Fibroblast of the conjunctiva (primary cell): ENCODE measurements at places on chromosomes 3 and 15.

GRCh38 chr3:88369767-88370166 lies 220.0 kb downstream of the C3orf38 start:
- no peak for DNase-seq

GRCh38 chr3:42376344-42376798 lies 34.0 kb downstream of the LYZL4 start:
- DNase-seq, result peak; percentile 65

- DNase-seq, result no peak
Observed at GRCh38 chr3:168511428-168512014, 415.8 kb upstream of the GOLIM4 start.

- no peak for DNase-seq
Observed at GRCh38 chr3:183244219-183244618, 8.8 kb upstream of the B3GNT5 start.

- DNase-seq, result no peak
Observed at GRCh38 chr15:101207867-101208288, 44.0 kb downstream of the CHSY1 start.

DNA sequence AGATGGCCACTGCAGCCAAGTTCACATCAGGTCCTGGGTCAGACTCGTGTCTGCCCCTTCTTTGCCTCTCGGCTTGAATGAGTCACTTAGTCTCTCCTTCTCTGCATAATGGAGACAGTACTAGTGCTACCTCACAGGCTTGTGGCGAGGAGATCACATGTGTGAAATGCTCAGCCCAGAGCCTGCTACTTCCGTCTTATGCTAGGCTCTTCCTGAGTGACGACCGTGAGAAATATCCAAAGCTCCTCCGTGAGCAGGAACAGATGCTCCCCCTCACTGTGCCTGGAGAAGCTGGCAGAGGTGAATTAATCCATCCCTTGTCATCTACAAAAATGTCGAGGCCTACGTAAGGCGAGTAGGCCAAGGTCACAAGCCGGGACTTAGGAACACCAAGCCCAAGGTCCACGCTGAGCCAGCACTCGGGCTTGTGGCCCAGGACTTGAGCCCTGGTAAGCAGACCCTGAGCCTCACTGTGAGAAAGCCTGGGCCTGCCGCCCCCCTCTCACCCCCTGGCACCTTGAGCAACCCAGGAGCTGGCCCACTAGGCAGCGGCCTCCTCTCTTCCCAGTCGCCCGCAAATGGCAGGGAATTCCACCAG lies 17.9 kb downstream of the PAK6 start:
- DNase-seq, result no peak

- no peak for DNase-seq
Observed at GRCh38 chr3:59981377-59981776, 931.6 kb upstream of the CFAP20DC start.

- DNase-seq, result no peak
Observed at GRCh38 chr3:3627114-3627513, 172.1 kb upstream of the LRRN1 start.

- no peak for DNase-seq
Observed at GRCh38 chr3:169613895-169614294, 49.6 kb downstream of the MECOM start.

DNA sequence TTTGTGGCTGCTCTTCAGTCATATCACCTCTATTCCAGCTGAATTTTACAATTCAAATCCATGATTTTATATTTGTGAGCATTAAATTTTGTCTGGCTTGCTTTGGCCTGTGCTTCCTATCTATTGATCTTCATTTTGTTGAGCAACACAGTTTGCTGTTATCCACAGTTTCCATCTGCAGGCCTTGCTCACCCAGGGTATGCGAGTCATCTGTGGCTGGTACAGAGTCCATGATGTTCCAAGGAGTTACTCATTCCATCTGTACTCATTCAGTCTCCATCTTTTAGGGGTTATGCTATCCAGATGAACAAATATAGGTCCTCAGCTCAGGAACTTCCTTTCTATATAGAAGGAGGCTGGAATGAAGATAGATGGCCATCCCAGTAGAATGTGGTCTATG lies 70.1 kb upstream of the CCK start:
- DNase-seq, result no peak

DNA sequence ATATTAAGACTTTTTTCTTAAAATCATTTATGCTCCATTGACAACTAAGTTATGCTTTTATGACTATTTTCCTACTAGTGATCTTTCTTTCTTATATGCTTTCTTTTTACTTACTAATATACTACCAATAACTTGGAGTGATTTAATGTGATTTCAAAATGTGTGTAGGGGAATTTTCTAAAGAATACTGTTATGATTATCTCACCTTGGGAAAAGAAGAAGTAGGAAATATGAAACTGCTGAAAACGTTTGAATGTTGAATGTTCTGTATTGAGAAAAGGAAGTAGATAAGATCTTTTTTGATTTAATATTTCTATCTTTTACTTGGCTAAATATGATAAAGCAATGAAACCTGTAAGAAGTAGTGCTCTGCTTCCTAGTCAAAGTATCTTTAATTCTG lies 7.8 kb upstream of the CD200R1 start:
- no peak for DNase-seq

- DNase-seq, result no peak
Observed at GRCh38 chr3:22734207-22734606, 468.9 kb upstream of the UBE2E2 start.

DNA sequence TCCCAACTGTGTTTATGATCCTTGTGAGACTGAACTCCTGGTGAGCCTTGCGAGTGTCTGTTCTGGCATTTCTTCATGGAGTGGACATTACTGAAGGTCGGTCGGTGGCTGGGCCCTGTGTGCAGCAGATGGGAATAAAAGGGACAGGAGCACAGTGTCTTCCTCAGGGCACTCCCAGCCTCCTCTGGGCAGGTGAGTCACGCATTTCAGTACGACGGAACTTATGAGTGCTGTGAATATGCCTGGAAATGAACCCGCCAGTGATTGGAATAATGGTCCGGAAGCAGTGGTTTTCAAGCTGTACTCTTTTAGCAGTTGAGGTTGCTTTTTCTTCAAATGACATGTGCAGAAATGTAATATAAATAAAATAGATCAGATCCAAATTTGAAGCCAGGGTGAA lies 55.1 kb downstream of the LARS2 start:
- no peak for DNase-seq

DNA sequence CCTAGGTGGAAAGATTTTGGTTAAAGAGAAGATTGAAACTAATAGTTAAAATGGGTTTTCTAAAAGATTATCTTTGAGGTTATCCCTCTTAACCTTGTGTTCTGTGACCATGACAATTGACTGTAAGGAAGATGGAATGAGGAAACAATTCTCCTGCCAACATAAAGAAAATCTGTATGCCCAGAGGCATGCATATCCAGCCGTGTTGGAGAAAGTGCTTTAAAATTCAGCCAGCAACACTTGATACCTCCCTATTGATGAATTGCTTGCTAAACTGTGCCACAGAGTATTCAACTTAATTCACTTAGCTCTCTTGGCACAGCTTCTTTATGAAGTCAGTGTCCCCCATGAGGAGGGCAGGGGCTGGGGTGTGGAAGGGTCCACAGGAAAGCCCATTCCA lies 203.5 kb downstream of the UBE2E2 start:
- DNase-seq, result peak; percentile 12

DNA sequence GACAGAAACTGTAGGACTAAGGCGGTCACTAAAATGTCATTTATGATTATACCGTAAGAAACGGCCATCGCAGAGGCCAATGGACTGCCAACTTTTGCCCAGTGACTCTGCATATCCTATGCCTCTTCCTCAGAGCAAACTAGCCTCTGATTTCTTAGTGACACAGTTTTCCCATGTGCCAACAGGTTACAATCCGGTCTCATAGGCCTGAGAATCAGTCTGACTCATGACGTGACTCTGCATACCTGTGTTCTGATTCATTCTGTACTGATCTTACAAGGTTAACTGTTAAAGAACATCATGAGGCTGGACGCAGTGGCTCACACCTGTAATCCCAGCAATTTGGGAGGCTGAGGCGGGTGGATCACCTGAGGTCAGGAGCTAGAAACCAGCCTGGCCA lies 17.8 kb downstream of the RUBCN start:
- DNase-seq, result peak; percentile 13

GRCh38 chr3:134449277-134449676 lies 36.5 kb downstream of the ANAPC13 start:
- no peak for DNase-seq

GRCh38 chr3:98343647-98344507 lies 9.8 kb upstream of the OR5K4 start:
- DNase-seq, result no peak

DNA sequence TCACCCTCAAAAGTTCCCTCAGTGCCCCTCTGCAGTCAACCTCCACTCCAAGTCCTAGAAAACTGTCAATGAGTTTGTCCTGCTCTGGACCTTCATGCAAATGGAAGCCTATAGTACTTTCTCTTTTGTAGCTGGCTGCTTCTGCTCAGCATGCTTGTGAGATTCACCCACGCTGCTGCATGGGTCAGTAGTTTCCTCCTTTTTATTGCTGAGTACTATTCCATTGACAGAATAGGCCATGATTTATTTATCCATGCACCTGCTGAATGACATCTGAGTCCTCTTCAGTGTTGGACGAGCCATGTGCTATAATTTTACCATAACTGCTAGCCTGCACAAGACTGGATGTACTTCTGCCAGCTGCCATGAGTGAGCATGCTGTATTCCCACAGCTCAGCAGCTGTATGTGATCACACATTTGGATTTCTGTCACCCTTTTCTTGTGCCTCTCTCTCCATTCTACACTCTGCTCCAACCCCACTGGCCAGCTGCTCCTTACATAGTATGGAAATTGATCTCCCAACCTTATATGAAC lies 26.3 kb downstream of the CDCP1 start:
- DNase-seq, result no peak

DNA sequence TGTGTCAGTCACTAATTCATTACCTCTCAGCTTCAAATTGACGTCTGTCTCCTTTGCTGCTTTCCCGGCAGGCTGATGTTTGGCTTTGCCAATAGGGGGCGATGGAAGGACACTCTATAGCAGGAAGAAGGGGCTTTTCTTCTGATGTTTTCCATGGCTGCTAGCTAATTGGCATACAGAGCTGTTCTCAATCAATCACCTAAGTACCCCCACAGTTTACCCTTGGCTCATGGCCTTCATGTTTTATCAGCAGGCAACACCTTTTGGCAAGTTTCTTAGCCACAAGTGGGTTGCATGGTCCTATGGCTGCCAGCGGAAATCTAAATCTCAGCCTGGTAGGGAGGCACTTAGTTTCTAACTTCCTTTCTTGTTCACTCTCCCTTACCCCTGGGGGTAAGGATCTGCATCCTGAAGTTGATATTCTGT lies 45.0 kb downstream of the ESYT3 start:
- DNase-seq, result peak; percentile 27

GRCh38 chr3:106288781-106289180 lies 420.0 kb upstream of the CBLB start:
- DNase-seq, result no peak

DNA sequence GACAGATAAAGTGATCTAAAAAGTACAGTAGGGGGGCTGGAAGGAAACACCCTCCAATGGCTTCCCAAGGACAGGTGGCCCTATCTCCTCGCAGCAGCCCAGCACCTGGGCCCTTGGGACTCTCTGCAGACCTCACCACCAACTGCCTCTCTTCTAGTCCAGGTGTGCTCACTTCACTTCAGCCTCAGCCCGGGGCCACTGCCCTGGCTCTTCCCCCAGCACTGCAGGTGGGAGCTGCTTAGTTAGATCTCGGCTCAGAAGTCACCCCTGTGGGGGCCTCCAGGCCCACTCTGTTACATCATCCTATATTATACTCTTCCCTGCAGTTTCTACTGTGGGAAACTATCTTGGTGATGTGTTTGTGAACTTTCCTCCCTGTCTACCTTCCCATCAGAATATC lies 2.0 kb downstream of the KLF15 start:
- no peak for DNase-seq

GRCh38 chr15:97014001-97014400 lies 683.5 kb downstream of the NR2F2 start:
- peak; percentile 9 for DNase-seq

DNA sequence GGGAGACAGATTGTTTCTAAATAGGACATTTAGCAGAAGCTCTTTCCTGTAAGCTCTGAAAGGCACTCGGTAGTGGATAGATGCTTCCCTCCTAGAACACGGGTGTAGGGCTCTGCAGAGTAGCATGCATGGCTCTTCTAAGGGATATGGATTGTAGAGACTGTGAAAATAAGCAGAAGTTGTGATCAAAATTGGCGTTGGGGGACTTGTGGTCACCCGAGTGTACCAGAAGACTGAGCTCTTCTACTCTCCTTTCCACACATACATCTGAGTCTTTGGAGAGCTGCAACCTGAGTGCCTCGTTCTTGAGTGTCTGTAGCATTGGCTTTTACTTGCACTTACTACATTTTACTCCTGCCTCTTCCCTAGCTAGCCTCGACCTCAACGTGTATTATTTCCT lies 197.7 kb downstream of the LPP start:
- DNase-seq, result no peak

- DNase-seq, result no peak
Observed at GRCh38 chr3:99624496-99625236, 13.7 kb upstream of the COL8A1 start.

DNA sequence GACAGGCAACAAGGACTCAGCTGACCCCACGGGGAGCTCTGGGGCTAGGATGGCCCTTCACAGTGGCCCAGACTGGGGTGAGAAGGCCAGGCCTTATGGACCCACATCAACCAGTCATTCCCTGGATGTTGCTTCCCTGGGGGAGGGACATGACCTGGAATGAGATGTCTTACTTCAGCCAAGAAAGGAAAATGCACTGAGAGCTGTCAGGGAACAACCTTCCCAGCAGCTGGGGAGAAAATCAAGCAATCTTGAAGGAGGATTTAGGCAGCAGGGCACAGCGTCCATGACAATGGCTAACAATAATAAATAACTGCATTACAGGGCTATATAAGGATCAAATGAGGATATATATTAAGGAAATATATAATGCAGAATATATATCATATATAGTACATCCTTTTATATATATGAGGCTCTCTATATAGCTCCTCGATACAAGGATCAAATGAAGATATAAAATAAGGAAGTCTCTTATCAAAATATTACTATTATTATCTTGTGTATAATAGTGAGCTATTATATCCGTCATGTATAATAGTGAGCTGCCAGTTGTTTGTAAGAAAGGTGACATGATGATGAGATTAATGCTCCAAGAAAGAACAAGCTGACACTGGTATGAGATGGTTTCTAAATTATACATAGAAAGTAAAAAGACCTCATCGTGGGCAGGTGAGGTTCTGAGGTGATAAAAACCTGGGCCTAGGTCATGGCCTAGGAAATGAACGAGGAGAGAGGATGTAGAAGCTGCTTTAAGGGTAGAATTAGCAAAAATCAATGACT lies 117.8 kb upstream of the LIPC start:
- no peak for DNase-seq

GRCh38 chr15:70259028-70259424 lies 161.3 kb upstream of the TLE3 start:
- DNase-seq, result peak; percentile 16

GRCh38 chr3:147729641-147730040 lies 320.5 kb downstream of the ZIC1 start:
- no peak for DNase-seq

DNA sequence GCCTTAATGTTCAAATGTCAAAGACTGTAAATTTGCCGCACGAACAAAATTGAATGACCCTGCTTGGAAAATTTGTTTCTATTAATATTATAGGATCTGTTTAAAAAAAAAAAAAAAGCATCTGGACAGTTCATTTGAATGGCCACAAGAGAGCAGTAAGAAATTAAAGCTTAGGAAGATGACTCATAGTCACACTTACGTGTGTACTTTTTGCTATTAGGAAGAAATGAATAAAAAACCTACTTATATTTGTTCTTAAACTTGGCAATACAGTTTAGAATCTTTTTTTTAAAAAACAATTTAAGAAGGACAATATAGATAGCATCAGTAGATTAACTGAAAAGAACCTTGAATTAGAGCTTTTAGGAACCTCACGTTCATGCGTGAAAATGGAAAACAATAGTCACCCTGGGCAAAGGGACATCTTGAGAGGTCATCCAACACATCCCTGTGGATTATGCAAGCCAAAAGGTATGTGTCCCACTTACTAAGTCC lies 621.8 kb downstream of the MECOM start:
- DNase-seq, result peak; percentile 55
